D721Med (cell line): ENCODE measurements at places on chromosomes 6 and 20.
A peak's percentile ranks its signal among the peaks of the same experiment; 100 is the strongest.

DNA sequence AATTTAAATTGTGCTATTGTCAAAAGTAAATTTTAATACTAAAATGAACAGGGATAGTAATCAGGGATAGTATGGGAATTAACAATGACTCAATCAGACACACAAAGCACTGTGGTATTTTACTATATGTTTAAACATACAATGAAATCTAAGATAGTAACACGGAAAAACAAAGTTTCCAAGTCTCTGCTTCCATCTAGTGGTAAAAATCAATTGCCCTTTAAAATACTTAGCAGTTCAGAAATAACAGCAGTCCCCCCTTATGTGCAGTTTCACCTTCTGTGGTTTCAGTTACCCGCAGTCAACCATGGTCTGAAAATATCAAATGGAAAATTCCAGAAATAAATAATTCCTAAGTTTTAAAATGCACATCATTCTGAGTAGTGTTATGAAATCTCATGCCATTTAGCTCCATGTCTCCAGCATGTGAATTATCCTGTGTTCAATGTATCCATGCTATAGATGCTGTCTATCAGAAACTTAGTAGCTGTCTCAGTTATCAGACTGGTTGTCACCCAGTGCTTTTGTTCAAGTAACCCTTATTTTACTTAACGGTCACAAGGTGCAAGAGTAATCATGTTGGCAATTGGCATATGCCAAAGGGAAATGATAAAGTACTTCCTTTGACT lies 58.5 kb downstream of the AHI1 start:
- no peak for DNase-seq

- no peak for DNase-seq
Measured at GRCh38 chr20:64037498-64038213, 1.7 kb downstream of the C20orf204 start.

DNA sequence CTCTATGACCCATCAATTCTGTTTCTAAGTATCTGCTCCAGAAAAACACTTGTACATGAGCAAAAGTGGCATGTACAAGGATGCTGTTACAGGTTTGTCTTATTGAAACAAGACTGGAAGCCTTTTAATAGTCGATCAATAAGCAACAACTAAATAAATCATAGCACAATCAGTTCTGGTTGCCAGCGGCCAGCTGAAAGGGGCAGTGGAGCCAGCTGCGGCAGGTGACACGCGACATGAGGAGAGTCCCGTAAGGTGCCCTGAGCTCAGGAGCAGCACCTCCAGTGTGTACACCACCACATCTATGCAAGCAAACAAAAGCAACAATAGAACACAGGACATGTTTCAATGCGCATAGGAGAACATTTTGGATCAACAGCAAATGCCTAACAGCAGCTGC lies 20.7 kb upstream of the NNAT start:
- DNase-seq: no peak

DNA sequence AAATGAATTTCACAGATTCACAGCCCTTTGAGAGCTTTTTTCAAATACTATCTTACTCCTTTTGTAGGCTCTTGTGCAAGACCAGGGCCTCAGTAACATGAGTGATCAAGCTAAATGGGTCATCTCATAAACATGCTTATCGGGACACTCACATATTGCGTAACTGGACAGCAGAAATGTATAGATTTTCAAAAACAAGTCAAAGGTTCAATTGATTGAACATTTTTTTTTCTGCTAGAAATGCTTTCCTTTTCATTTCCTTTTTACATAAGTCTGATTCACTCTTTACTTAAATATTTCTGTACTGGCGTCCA lies 8.7 kb upstream of the SALL4 start:
- no peak for DNase-seq

GRCh38 chr6:85125526-85125925 lies 324.4 kb upstream of the NT5E start:
- DNase-seq: no peak

GRCh38 chr20:46035713-46036112 lies 6.7 kb downstream of the SLC12A5 start:
- DNase-seq: no peak

- no peak for DNase-seq
Measured at GRCh38 chr6:79257381-79258205, 23.1 kb upstream of the HMGN3 start.

GRCh38 chr6:166258854-166259276 lies 49.3 kb downstream of the PRR18 start:
- no peak for DNase-seq

- no peak for DNase-seq
Measured at GRCh38 chr20:5402903-5403531, 86.3 kb upstream of the PROKR2 start.

DNA sequence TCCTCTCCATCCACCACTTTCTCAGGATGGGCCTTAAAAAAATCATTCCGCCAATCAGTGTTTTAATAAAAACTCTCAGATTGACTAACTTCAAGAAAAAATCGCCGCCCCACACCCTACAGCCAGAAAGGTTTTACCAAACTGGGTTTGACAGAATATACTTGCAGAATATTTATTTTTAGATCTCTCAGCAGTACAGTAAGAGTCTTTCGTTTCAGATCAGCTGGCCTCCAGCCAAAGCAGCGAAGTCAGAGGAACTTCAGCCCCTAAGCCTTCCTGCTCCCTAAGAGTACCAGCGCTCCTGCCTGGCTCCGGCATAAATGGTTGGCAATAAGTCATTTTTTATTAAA lies 24.7 kb downstream of the TBC1D7 start:
- DNase-seq: no peak

- no peak for DNase-seq
Measured at GRCh38 chr6:139449611-139450000, 75.2 kb upstream of the CITED2 start.

DNA sequence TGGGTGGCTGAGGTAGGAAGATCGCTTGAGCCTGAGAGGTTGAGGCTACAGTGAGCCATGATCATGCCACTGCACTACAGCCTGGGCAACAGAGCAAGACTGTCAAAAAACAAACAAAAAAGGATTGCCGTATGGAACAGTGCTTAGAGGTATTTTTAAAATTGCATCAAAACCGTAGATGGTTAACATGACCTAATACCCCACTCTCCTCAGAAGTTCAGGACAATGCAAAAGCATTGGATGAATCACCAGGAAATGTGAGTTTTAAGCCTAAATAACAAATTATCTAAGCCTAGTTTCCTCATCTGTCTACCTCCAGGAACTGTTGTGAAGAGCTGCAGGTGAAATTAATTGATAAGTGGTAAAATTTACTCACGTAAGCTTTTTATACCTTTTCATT lies 123.8 kb upstream of the ID4 start:
- no peak for DNase-seq

DNA sequence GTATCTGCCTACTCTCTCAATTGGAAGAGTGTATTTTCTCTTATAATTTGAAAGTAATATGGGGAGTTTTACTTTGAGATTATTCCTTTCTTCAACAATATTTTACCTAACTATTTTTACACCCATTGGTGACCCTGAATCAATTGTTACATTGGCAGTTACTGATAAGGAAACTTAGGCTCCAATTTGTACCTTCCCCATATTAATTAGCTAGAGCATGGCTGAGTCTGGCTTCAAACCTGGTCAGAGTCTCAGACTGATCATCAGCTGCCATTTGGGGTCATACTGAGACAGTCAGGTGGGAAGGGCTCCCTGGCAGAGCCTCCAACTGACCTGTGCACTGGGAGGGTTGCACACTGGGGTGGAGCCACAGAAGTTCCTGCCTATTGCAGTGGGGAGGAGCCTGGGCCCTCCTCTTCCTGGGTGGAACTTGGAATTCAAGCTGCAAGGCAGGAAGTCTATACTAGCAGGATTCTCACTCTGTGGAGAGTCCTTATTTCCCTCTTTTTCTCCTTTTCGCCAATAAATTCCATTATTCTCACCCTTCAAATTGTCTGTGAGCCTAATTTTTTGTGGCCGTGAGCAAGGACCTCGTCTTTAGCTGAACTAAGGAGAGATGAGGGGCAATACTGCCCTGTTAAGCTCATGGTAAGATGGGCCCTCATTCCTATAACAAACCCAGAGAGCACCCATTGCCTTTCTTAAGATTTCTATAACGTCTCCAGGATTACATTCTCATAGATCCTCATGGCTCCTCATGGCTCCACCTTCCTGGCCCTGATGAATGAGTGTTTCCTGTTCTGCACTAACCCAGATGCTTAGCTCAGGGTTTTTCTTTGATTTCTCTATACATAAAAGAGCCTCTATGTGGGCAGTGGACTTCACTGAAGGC lies 285.1 kb downstream of the ADGB start:
- DNase-seq: no peak

- DNase-seq: no peak
Measured at GRCh38 chr20:45323731-45324130, 15.6 kb upstream of the MATN4 start.

- DNase-seq: peak; percentile 9
Measured at GRCh38 chr6:92810913-92811312, 608.4 kb downstream of the EPHA7 start.

DNA sequence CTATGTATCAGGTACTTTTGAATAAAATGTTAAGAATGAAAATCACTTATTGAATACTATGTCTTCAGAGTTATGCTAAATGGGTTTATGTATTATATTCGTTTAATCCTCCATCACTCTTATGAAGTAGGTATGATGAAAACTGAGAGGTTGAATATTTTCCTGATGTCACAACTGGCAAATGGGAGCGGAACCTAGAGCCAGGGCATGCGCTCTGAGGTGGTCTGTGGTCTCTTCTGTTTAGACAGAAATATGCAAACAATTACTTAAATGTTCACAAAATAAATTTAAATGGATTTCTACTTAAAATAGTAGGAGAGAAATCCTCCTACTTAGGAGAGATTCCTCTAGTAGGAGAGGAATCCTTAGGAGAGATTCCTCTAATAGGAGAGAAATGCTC lies 21.3 kb upstream of the UTRN start:
- DNase-seq: no peak

GRCh38 chr6:134752445-134752844 lies 197.5 kb downstream of the ALDH8A1 start:
- DNase-seq: no peak

GRCh38 chr6:106799031-106799894 lies 169.9 kb downstream of the QRSL1 start:
- no peak for DNase-seq

DNA sequence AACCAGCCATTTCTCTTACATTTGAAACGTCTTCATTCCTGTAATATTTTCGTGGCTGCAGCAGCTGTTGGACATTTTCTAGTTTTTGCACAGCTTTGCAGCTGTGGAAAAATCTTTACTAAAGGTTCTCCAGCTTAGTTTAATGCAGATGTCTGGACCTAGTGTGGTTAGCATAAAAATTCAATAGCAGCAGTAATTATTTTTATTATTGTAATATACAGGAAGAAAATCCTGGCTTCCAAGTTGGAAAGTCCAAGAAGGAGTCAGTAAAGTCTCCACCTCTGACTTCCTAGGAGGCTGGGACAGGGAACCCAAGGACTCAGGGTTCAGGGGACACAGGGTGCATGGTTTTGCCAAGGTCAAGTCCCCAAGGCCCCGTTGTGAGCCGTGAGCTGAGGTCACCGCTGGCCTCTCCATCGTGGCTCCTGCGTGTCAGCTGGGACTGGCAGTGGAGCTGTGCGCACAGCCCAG lies 230.6 kb downstream of the FNDC1 start:
- DNase-seq: no peak

GRCh38 chr6:161100072-161100471 lies 108.5 kb downstream of the MAP3K4 start:
- no peak for DNase-seq

DNA sequence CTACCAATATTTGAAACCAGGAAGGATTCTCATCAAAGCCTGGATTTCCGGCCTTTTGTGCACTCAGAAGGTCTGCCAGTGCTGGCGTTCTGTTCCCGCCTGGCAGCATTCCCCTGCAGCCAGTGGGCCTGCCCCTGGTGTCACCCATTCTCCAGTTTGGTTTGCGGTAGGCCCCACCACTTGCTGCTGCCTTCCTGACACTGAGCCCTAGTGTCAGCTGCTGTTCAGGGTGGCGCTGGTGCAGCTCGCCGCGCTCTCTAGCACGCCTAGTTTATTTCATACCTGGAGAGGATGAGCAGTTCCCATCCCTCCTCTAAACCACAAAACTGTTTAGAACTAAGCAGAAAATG lies 9.5 kb downstream of the NPEPL1 start:
- DNase-seq: no peak

DNA sequence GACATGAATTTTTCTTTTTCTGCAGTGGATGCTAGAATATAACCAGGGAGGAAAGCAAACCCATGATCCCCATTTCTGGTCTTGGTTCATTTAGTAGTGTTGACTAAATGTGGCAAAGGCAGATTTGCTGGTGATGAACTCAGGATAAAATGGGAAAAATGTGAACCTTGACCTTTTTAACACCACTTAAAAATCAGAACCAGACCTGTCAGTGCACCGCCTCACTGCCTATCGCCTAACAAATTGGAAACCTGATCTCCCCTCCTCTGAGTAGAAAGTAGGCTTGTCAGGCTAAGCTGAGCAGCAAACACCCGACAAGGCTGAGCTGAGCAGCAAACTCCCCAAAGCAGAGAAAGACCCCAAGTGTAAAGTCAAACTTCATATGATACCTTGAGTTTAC lies 254.8 kb downstream of the FOXC1 start:
- no peak for DNase-seq

GRCh38 chr6:111628142-111628850 lies 22.6 kb upstream of the TRAF3IP2 start:
- DNase-seq: no peak

GRCh38 chr6:27867051-27867944 lies 44.9 kb downstream of the OR2B2 start:
- peak; percentile 35 for DNase-seq

- DNase-seq: no peak
Measured at GRCh38 chr20:48115502-48115901, 330.2 kb upstream of the SULF2 start.

- DNase-seq: peak; percentile 68
Measured at GRCh38 chr20:63955281-63955826, 862 bp downstream of the UCKL1 start.

GRCh38 chr6:119024111-119024510 lies 54.4 kb downstream of the FAM184A start:
- DNase-seq: no peak

GRCh38 chr6:169048865-169049205 lies 204.8 kb downstream of the THBS2 start:
- no peak for DNase-seq

- DNase-seq: no peak
Measured at GRCh38 chr6:157760589-157761330, 62.3 kb upstream of the SNX9 start.

DNA sequence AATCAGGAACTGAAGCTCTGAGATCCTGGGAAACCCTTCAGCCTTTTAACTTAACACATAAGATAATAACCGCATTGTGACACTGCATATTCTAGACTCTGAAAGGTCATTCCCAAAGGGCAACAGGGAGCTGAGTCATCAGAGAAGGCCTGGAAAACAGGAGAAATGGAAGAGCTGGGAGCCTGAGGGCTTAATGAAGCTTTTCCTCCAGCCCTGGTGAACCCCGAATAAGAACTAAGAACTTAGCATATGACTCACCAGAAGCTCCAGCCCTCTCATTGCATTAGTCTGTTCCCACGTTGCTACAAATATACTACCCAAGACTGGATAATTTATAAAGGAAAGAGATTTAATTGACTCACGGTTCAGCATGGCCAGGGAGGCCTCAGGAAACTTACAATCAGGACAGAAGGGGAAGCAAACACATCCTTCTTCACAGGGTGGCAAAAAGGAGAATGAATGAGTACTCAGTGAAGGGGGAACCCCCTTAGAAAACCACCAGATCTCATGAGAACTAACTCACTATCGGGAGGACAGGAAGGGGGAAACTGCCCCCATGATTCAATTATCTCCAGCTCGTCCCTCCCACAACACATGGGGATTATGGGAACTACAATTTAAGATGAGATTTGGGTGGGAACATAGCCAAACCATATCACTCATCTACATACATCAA lies 648.5 kb downstream of the TFAP2A start:
- DNase-seq: no peak
